ENCODE measurements at places on chromosomes 6 and 20.

DNA sequence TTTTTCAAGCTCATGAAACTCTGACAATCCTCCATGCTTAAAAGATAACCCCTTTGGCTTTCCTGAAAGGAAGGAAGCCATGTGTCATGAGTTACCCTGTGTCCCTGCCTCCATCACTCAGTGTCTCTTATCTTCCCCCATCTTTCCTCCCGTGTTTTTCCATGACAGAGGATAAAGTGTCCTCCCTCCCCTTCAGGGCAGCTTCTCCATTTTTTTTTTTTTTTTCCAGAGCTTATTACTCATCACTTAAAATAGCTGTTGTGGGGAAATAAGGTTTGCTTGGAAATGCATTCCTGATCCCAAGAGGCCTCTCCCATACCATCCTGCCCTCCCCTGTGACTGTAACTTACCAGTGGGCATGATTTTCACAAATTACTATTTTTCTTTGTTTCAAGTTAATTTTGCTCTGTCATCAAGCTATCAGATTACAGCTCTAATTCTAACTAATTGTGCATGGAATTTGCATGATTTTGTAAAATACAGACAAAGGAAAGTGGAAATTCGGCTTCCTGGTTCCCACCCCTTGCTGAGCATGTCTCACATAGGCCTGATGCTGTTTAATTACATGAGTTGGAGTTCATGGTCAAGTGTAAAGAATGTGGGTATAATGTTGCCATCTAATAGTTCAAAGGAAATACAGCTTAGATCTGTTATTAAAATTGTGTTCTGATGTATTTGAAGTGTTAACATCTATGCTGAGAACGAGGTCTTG, 614.5 kb upstream of the FLRT3 start:
- no peak for DNase-seq

DNA sequence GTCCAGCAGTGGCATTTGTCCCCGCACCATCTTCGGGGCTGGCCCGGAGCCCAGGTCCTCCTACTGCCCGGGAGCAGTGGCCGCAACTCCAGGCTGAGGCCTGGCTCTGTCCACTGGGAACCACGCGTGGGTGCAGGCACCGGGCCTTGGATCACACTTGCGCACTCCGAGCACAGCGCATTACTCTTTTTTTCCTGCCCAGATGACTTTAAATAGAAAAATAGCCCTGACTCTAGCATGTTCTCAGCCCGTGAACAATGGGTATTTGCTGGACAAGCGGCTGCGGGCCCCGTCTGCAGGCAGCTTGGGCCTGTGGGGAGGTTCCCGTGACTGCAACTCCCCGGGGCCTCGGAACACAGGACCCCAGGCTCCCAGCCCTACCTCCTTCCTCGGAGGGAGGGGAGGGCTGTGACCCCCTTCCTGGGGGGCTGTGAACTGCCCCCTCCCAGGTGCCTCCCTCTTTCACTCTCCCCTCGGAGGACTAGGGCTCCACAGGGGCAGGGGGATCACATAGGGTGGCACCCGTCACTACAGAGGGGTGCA, 162.2 kb downstream of the TBXT start:
- no peak for DNase-seq

DNA sequence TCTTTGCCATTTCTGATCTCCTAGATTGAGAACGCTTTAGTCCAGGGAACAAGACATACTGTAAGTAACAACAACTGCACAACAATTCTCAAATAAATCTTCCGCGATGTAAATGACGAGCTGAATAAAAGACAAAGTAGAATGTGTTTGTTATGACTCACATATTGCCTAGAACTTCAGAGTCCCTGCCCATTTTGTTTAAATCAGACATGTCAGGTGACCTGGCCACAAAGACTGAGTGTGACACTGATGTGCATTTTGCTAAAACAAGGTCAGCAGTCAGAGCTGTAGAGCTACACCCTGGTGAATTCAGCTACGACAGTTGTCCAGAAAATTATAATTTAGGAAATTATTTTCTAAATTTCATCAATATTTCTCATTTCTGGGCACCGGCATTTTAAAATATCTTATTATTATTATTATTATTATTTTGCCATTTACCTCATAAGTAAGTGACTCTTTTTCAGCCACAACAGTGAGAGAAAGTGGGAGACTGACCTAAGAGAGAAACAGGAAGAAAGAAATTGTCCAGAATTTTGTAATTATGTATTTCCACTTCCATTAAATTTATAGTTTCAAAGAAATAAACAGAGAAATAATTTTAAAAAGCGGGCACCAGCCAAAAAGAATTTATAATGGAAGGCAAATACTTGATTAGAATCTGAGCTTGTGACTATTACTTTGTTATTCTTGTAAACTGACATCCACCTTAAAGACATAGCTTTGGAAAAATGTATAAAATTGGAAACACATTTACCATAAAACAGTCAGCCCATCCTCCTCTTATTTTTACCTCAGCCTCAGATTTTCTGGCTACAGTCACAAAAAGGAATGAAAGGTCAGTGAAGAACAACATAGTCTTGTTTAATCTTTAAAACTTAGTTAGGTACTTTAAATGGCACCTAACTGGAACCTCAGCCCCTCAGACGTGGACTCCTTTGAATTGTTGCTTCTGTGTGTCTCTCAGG, 157.0 kb upstream of the CITED2 start:
- DNase-seq = peak; percentile 11

- DNase-seq = no peak
Observed at GRCh38 chr6:152184573-152184916, 377.1 kb downstream of the ESR1 start.

DNA sequence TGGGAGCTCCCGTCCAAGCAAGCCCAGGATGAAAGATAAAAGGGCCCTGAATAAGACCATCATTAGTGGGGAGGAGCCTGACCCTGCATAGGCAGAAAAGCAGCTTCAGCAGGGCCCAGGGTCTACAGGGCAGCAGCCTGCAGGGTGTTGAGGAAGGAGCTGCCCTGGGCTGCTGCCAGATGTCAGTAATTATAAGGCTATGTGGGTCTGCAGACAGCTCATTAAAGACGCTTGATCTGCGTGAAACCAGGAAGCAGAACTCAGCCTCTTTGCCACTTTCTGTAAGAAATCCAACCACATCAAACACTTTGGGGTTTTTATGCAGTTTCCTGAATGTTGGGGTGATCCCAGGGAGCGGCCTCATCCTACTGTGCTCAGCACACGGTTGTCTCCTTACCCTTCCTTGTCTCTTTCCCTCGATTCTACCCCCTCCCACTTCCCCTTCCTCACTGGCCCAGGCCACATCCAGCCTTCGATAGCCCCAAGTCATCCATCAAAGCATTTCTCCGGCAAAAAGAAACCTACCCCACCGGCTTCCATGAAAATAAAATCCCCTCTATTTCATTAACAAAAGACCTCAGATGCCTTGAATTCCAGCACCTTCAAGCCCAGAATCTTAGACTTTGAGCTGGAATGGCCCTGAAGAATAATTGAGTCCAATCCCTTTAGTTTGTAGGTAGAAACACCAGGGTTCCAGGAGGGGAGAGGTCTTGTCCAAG, 1.0 kb upstream of the TGM6 start:
- no peak for DNase-seq

GRCh38 chr20:56968376-56969048, 297.9 kb downstream of the BMP7 start:
- no peak for DNase-seq

DNA sequence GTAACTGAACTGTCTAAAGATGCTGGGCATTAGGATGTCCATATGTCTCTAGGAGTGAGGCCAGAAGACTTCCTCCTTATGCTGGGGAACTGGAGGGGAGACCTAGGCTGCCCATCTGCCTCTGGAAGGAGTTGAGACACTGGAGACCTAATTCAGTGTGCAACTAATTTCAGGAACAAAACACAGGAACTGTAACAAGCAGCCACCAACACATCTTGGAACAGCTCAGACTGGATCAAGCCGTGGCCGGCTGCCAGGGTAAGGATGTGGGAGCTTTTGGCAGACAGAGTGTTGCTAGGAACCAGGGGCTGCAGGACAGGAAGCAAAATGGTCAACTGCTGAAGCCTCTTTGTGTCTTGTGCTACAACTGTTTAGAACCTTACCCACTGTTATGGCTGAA, 16.4 kb upstream of the MAS1 start:
- no peak for DNase-seq

DNA sequence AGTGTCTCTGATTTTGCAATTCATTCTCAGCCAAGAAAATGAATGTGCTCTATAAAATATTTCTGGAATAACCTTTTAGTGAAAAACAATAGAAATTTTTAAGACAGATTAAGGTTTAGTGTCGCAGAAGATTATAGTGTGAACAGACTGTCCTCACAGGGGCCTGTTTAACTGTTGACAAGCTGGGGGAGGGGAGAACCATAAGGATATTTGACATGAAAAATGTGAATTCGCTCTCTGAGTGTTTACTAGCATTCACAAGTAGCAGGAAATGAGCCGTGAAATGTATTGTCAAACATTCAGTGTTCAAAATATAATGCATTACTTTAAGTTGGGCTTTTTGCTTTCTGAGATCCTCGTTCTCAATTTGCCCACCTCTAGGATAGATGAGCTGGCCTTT, 134.8 kb upstream of the TSHZ2 start:
- no peak for DNase-seq

DNA sequence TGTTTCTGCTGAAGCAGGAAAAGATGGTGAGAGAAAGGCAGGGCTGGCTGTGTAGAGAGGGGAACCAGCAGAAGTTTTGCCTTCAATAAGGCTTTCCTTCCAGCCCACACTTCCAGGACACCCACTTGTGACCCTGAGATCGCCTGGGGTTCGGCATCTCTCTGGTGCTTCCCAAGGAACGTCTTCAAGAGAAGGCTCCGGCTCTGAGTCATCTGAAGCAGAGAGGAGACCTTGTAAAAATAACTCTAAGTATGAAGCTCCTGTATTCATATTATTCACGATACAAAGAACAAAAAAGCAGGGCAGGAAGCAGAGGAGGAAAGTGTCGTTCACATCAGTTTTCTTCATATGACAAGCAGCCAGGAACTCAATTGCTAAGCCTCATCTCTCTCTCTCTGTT, 95.4 kb upstream of the MRPS10 start:
- no peak for DNase-seq

DNA sequence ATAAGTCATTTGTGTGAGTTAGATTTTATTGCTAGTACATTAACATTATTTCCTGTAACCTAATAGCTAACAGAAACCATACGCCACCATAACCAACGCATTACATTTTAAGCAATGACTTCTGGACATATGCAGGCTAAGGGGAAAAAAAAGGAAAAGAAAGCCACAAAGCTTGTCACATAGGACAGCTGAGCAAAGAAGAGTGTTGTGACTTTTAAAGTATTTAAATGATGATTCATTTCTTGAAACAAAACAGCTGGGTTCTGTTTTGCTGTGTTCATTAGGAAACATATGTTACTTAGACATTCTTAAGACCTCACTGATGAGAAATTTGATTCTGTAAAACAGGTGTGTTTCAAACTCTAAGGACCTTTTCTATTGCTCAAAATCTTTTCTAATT, 171.4 kb downstream of the COL9A1 start:
- DNase-seq = no peak

GRCh38 chr20:40678286-40678875, 10.7 kb downstream of the MAFB start:
- no peak for DNase-seq

GRCh38 chr6:143026696-143027449, 33.8 kb upstream of the AIG1 start:
- DNase-seq = peak; percentile 17

GRCh38 chr6:135121434-135121833, 59.7 kb upstream of the MYB start:
- no peak for DNase-seq

DNA sequence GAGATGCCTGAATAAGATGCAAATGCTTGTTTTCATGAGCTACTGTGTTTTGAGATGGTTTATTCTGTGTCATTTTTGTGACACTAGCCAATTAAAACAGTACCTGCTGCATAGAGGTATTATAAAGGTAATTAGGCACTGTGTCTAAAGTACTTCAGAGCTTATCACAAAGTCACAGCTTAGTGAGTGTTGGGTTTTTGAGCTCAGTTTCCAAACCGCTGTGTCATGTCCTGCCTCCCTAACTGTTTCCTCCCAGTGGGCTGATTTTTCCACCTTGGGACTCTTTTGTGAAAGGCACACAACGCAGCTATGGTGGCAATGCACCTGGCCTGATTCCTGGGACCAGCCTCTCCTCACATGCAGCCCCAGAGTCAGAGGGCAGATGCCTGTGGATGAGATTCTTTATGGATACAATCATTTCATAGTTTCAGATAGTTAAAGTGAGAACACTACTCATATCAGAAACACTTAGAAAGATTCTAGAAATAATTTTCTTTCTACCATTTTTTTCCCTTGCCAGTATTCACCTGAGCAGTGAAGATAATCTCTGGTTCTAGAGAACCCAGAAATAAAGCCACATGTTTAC, 41.3 kb upstream of the TAGAP start:
- no peak for DNase-seq

DNA sequence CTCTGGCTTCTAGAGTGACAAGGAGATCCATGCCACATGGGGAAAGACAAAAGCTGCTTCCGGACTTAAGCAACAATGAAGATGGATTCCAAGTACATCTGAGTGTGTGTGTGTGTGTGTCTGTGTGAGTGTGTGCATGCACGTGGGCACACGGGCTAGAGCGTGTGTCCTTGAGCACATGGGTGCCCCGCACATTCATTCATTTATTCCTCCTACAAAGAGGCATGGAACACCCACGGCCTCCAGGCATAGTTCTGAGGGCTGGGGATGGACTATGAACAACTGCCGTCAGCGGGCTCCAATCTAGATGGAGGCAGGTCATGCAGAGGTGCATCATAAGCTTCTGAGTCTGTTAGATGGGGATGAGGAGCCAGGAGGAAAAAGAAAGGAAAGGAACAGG, 49.1 kb downstream of the GRM4 start:
- no peak for DNase-seq

- no peak for DNase-seq
Observed at GRCh38 chr20:10832141-10832540, 158.3 kb upstream of the JAG1 start.

DNA sequence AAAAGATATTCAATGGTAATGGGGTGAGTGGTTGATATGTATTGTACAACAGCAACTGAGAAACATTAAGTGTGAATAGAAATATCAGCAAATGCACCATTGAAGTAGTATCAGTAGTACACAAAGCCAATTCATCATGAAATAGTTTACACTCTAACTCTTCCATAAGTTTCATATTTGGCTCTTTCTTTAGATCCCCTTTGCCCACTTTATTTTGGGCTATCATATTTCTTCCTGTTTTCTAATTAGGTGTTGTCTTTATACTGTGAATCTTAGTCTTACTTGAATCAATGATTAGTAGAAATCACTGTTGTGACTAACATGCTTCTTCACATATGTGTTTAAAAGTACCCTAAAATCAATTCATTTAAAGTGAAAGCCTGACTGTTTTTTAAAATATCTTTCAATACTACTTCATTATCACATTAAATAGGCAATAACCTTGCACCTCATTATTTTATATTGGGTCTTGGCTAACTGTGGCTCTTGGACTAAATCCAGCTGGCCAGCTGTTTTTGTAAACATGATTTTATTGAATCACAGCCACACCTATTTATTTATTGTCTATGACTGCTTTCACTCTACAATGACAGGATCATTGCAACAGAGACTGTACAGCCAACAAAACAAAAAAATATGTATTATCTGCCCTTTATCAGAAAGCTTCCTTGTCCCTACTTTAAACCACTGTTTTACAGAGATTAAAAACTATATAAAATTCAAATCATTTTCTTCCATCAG, 38.9 kb downstream of the EYS start:
- no peak for DNase-seq

GRCh38 chr20:62481425-62482145, 5.8 kb upstream of the GATA5 start:
- DNase-seq = no peak
